ENCODE measurements at places on chromosomes 7 and 10.

DNA sequence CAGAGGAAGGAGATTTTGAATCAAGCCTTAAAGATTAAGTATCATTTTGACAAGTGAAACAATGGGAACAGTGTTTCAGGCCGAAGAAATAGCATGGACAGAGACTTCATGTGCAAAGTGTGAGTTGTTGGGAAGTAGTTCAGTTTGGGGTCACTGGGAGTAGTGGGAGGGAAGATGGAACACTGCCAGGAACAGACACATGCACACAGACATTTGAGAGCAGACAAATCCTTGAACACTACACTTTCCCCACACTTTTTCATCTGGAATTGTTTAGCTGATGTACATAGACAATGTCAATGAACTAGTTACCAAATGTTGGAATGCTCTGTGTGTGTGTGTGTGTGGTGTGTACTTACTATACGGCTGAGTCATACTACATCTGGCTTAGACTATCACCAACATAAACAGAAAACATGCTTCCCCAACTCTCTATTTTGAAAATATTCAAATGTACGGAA is 52.4 kb upstream of the LRRC17 start:
- no peak for DNase-seq

GRCh38 chr7:98244871-98245270 is 7.2 kb downstream of the TECPR1 start:
- DNase-seq = no peak

DNA sequence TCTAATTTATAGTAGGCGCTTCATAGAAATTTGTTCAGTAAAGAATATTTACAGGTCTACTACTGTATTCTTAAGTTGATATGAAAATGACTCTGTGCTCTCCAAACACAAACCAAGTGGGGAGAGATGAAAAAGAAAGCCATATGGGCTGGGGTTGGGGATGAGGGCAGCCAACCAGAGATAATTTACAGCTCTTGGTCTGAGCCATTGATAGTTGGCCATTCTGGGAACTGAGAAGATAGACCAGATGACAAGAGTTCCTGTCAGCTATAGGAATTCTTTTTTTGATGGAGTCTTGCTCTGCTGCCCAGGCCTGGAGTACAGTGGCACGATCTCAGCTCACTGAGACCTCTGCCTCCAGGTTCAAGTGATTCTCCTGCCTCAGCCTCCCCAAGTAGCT is 57.4 kb downstream of the LAMB4 start:
- no peak for DNase-seq

DNA sequence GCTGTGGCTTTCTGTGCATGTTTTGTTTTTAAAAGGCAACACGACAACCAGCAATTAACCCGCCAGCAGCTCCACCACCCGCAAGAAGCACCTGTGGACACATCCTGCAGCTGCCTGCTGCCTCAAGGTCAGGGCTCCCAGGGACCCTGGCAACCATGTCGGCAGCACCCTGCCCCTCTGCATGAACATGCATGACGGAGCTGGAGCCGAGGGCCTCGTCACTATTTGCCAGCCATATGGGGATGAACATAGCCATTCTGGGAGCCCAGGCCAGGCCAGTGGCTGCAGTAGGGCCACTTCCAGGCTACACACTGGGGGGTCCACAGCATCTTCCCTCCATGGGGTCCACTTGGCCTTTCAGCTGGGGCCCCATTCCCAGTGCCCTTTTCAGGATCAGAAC is 52.9 kb downstream of the CAMK2B start:
- DNase-seq = no peak

GRCh38 chr10:72883861-72884260 is 9.7 kb upstream of the OIT3 start:
- no peak for DNase-seq

- no peak for DNase-seq
Measured at GRCh38 chr10:97116462-97117162, 69.1 kb downstream of the SLIT1 start.

DNA sequence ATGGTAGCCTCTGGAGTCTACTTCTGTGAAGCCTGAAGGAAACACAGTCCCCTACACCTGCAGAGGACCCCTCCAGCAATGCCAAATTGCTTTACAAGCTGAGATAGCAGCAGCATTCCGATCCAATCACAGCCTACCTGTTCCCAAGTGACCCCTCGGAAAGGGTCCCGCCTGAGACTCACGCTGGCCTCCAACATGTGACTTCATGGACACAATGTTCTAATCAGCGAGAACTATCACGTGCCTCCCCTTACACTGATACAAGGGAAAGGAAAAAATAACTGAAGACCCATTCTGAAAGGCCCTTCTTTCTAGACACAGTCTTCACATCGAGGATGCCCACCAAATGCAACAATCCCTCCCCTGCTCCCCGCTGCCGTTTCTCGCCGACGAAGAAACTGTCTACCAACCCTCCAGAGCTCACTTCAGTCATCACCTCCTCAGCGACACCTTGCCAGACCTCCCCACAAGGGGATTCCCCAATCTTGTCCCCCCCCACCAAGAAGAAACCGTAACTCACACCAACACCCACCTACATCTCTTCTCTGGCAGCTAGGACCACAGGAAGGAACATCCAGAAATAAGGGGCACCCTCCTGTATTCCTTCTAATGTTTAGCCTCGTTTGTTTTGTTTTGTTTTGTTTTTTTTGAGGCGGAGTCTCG is 1.8 kb downstream of the SNX8 start:
- no peak for DNase-seq

DNA sequence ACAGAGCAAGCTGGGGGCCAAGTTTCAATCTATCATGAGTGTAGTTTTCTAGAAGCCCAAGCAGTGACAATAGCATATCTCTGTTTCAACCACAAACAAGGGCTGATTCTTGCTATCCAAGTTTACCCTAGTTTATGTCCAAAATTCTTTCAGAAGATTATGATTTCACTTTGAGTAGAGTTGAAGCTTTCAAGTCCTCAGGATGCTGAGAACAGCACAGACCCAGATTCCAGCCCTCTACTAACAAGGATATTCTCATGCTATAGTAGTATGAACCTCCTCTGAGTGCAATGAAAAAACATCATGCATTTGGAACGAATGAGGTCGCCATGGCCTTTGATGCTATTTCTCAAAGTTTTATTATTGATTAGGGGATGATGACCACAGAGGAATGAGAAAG is 344.1 kb upstream of the NPVF start:
- DNase-seq = no peak

DNA sequence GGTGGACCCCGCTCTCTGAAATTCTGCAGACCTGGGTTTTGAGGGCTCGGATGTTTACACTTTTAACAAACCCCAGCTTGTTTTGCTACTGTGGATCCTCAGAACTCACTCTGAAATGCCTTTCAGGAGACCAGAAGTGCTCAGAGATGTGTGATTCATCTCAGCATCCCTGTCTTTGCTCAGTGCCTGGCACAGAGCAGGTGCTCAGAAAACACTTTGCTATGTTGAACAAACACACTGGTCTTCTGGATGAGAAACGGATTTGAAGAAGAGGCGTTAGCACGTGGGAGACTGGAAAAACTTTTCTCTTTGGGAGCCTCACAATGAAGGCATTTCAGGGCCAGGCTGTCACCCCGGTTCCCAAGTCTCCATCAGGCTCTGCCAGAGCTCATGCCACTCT is 53.3 kb downstream of the SH3PXD2A start:
- no peak for DNase-seq

GRCh38 chr7:21766218-21766617 is 179.5 kb downstream of the CDCA7L start:
- no peak for DNase-seq

GRCh38 chr10:88232029-88232895 is 350.9 kb downstream of the RNLS start:
- no peak for DNase-seq

DNA sequence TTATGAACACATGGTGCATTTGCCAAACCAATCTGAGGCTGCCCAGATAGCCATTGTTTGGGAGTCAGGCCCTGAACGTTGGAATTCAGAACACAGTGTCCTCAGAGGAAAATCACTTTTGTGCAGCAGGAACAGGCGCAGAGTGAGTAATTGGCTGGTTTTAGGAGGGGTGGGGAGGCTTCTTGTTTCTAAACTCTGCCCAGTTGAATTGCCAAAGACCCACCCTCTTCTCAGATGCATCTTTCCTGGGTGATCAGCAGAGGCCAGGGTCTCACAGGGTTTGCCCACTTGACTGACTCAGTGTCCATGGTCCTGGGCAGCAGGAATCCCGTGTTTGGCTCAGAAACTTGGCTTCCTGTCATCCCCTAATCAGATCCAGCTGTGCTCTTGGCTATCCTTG is 24.3 kb downstream of the PRLHR start:
- DNase-seq = no peak

DNA sequence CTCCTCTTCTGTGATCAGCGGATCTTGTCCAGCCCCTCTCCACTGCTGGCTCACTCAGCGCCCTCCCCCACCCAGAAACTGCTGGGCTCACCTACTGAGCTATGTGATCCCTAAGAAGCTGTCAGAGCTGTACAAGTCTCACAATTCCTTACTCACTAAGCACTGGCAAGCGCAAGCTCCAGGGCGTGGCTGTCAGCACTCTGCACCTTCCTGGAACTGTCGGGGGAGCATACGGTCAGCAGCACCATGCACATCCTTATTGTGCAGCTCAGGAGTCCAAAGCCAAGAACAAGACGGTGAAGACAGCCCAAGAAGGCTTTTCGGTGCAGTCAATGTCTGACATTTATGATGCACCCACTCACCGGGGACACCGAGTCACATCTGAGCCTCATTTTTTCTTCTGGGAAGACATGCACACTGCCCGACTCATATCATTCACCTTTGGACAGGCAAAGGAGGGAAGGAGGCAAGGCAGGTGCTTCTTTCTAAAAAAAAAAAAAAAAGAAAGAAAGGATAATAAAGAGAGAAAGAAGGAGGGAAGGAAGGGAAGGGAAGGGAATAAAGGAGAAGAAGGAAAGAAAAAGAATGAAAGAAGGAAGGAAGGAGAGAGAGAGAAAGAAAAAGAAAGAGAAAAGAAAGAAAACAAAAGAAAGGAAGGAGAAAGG is 56.3 kb downstream of the ASB13 start:
- DNase-seq = no peak

DNA sequence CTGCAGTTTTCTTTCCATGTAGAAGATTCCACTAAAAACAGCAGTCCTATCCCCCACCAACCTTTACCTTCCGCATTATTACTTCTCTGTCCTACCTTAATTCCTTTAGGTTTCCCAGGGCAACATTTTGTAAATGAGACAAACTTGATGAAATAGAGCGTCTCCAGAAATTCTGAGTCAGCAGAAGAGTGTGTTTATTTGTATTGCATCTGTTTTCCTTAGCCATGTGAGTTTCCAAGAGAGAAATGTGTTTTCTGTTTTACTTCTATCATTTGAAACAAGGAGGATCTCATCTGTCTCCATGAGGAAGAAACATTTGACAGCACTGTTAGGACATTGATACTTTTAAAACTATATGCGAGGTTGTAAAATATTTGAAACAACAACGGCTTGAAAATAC is 244.2 kb upstream of the PLXDC2 start:
- DNase-seq = no peak

GRCh38 chr7:158847451-158847866 is 8.9 kb upstream of the DYNC2I1 start:
- no peak for DNase-seq

GRCh38 chr7:129925416-129926002 is 27.3 kb downstream of the UBE2H start:
- no peak for DNase-seq

GRCh38 chr10:78457804-78458482 is 424.3 kb downstream of the RPS24 start:
- DNase-seq = no peak

DNA sequence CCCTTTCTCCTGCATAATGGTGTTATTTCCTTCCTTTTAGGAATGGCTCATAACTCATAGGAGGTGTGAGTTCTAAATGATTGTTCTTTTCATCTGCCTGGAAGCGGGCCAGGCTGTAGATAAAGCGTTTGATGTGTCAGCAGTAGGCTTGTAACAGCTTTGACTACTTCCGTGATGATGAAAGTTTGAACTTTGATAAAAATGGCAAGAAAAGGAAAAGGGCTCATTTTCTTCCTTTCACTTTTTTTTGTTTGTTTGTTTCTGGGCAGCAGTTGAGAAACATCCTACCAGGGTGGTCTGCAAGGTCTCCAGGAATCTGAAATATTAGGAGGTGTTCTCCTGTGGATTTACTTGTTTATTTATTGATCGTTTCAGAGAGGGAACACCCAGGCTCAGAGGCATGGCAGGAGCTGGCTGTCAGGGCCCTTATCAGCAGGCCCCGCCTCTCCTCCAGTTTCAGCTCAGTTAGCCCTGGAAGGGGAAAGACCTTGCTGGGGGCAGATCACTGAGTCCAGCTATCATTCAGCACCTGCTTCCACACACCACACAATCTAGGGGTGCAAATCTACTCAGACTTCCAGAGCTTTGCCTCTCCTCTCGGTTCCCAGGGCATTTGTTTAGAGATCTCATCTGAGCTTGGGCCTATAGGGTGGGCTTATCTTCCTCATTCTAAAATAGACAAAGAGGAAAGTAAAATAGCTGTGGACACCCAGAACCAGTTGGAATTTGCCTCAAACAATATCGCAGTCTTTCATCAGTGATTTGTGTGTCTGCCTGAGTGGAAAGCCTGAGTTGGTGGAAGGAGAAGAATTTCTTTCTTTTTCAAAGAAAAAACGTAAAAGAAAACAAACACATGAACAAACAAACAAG is 130.9 kb downstream of the BMPER start:
- no peak for DNase-seq

DNA sequence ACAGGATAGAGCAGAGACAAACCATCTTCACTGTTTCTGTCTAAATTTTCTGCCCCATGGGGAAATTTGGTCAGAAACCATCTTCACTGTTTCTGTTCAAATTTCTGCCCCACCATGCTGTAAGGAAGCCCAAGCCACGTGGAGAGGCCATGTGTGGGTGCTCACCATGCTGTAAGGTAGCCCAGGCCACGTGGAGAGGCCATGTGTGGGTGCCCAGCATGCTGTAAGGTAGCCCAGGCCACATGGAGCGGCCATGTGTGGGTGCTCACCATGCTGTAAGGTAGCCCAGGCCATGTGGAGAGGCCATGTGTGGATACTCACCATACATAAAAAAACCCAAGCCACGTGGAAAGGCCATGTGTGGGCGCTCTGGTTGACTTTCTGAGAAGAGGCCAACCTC is 1088.7 kb upstream of the AUTS2 start:
- DNase-seq = no peak

GRCh38 chr7:12229046-12229445 is 18.0 kb downstream of the TMEM106B start:
- DNase-seq = no peak

- DNase-seq = no peak
Measured at GRCh38 chr10:75358835-75359421, 42.6 kb downstream of the ZNF503 start.

DNA sequence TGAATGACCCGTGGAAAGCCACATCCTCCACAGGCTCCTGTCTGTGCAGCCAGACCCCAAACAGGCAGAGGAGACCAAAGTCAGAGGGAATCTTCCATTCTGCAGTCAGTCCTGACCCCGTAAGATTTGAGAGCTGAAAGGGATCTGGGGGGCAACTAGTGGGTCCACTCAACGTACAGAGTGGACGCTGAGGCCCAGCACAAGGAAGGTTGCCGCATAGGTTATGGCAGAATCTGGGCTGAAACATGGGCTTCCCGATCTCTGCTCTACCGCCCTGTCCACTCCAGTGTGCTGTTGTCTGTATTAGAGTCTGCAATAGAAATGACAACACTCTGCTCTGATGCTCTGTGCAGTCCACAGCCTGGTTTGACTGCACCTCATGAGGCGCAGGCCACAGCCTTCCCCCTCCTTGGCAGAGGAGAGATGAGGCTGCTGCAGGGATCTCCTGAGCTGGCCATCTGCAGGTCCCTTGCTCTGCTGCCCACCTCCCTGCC is 7.9 kb upstream of the ZNF22 start:
- no peak for DNase-seq

Measured in stimulated activated CD8-positive, alpha-beta memory T cell treated with anti-CD3 and anti-CD28 coated beads, Interleukin-4, amount 100 ng/mL, for 4 hours (primary cell).